ENCODE measurements at places on chromosomes 5 and 9.

DNA sequence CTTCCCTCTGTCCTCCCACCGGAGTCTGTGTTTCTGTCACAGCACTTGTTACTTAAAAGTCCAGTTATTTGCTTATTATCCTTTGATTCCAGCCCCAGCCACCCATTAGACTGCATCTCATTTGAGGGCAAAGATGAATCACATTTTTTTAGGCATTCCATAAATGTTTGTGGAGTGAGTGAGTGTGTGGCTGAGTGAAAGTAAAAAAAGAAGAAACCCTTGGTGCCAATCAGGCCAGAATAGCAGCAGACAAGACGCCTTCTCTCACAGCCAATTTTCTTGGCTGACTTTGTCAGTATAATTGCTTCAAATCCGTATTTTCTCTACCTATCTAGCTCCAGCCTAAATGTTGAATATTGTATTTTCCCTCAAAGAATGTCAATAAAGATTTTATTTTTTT is 613.0 kb upstream of the WWC1 start:
- DNase-seq = no peak

GRCh38 chr5:80541392-80541791 is 28.7 kb downstream of the ANKRD34B start:
- DNase-seq = no peak

GRCh38 chr5:128083811-128084227 is 253 bp downstream of the SLC12A2 start:
- peak; percentile 50 for DNase-seq

DNA sequence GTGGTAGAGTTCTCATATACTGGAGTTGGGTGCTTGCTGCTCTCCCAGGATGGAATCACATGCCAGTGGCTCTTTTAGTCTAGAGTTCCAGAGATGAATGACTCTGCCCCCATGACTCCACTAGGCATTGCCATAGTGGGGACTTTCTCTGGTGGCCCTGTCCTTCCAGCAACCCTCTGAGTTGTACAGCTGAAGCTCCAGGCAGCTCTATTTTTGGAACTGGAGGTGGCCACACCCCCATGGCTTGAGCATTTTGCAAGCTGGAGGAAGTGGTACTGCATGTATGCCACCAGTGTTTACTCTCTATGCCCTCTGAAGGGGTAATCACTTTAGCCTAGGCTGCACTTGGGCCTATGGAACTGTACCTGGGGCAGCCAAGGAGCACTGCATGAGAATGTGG is 112.6 kb downstream of the RANBP17 start:
- no peak for DNase-seq

- no peak for DNase-seq
Measured at GRCh38 chr9:98465799-98466198, 210.3 kb upstream of the TBC1D2 start.

- DNase-seq = no peak
Measured at GRCh38 chr5:136000932-136001331, 27.9 kb upstream of the TGFBI start.

GRCh38 chr5:102048940-102049339 is 247.1 kb downstream of the SLCO4C1 start:
- DNase-seq = no peak

- DNase-seq = no peak
Measured at GRCh38 chr5:16321284-16321683, 141.7 kb upstream of the MARCHF11 start.

- no peak for DNase-seq
Measured at GRCh38 chr5:612498-613424, 621 bp downstream of the CEP72 start.

- DNase-seq = no peak
Measured at GRCh38 chr9:107266624-107267368, 16.3 kb upstream of the RAD23B start.

DNA sequence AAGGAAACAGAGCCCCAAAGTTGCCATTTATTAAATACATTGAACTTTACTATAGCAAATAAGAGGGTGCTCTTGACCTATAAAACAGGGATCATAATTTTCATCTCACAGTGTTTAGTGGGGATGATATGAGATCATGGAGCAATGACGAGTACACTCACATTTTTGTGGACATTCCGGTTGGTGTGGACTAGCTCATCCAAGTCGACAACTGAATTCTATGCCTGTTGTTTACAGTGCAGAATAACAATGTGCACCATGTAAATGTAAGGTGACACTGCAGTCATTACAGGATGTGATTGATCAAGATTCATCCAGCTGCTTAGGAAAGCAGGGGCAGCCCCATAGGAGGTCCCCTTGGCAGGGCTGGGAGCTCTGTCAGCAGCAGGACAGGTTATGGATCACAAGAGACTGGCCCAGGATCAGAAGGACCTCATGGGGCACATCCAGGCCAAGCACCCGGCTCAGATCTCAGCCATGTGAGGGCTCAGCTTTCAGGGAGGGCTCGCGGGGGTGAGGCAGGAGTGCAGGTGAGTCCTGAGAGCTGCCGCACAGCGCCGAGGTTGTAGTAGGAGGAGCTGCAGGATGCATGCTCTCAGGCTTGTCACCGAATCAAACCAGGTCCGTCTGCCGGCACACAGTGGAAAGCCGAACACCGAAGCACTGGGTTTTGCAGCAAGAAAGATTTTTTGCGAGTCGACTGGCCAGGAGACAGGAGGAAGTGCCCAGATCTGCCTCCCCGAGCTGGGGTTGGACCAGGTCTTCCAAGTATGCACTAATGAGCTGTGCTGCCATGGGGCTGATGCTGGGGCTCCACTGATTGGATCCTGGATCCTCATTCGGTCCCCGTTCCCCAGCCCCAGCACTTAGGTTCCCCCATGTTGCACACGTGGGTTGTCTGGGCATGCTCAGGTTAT is 28.2 kb downstream of the MRPL36 start:
- no peak for DNase-seq

- DNase-seq = no peak
Measured at GRCh38 chr5:130729541-130729940, 435.5 kb downstream of the HINT1 start.

DNA sequence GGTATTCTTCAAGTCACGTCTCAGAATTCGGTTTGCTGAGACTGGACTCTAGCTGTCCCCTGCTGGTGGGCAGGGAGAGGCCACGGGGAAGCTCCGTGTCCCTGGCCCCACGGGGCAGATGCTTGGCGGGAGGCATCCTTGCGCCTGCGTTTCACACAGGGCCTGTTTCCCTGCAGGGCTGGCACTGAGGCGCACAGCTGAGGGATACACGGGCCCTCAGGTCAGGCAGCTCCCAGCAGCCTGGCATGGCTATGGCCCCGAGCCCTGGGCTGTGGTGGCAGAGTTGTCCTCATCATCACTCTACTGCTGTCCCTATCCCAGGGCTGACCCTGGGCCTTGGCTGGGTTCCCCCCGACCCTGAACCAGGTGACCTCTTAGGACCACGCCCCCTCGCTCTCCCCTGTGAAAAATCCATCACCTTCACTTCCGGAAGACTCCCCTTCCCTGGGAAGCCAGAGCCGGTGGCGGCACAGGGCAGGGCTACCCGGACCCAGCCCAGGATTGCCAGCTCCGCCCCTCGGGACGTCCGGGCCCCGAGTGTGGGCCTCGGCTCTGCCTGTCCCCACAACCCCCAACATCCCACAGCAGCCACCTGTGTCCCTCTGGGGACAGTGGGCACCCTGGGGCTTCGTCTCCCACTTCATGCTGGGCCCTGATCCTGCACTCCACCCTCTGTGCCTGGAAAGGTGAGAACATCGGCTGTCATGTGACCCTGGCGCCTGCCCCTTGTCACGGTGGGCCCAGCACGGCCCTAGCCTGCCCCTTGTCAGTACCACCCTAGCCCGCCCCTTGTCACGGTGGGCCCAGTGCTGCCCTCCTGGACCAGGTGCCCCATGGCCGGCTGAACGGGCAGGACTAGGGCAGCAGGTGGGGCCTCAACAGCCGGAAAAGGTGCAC is 5.0 kb downstream of the DPP7 start:
- no peak for DNase-seq
